ENCODE measurements at places on chromosomes 2 and 18. TPM values are rescaled to one million over a fixed set of nuclear protein-coding genes. Genes with fewer than 3 reads are reported as not detected.

DNA sequence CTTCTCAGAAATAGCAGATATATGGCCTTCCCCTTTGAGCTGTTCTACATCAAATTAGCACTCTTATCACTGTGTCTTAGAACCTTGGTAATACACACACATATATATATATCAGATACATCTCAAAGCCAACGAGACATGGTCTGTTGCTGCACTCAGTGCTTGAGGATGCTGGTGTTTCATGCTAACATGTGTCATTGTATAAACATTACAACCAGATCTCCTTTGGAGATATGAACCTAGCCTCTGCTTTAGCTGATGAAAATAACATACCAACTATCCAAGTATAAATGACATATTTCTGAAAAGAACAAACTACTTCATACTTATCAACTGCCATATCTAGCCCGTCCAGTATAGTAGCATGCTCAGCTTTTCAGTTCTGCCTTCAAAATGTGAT, 226.7 kb upstream of the HNRNPA3 start:
- H3K27me3 ChIP-seq = peaks cover 28% of the 10 kb centered on the region
- H3K4me1 ChIP-seq = peaks cover 20% of the 10 kb centered on the region
- H3K4me3 ChIP-seq = no peak overlapping the region
- H3K36me3 ChIP-seq = no peaks in the 10 kb centered on the region
- no peak for DNase-seq
- no peak overlapping the region for H3K27ac ChIP-seq

GRCh38 chr2:46067501-46068305, 229.5 kb upstream of the EPAS1 start:
- peaks cover 18% of the 10 kb centered on the region for H3K4me1 ChIP-seq
- no peak for DNase-seq
- H3K27me3 ChIP-seq = no peaks in the 10 kb centered on the region
- no peaks in the 10 kb centered on the region for H3K36me3 ChIP-seq

GRCh38 chr2:236766850-236767249, 197.2 kb downstream of the ACKR3 start:
- DNase-seq = no peak
- no peaks in the 10 kb centered on the region for H3K27me3 ChIP-seq
- peaks cover 8% of the 10 kb centered on the region for H3K36me3 ChIP-seq
- H3K4me3 ChIP-seq = no peak overlapping the region

DNA sequence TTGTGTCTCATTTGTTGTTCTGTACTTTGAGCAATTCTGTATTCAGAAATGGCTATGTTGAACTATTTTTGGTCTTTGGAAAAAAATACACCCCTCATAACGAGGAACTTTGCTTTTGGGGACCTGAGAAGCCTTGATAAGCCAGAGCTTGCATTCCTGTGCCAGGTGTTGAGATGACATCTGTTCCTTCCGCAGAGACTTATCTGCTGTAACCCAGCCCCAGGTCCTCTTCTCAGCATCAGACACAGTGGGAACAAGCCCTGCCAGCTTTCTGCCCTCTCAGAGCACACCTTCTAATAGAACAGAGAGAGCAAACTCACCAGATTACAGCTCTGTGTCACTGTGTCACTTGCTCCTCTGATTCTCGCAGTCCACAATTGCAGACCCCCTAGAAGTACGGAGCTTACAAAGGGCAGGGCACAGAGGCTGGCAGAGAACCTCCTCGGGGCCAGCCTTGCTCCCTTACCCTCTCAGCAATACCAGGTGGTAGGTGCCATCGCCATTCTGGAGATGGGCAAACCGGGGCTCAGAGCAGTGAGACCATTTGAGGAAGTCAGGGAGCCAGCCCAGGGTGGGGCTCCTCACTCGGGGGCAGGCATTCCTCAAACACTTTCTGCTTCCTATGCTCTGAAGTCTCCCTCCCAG, 97.4 kb downstream of the DDX1 start:
- H3K36me3 ChIP-seq = no peaks in the 10 kb centered on the region
- peaks cover 6% of the 10 kb centered on the region for H3K4me1 ChIP-seq
- no peak for DNase-seq

CABYR gene
- 13.7 TPM for total RNA-seq

CD8A gene
- 0.38 TPM for total RNA-seq

SOCS6 gene
- total RNA-seq = 29.3 TPM
